ENCODE measurements at places on chromosomes 1 and 21. TPM values are rescaled to one million over a fixed set of nuclear protein-coding genes. Genes with fewer than 3 reads are reported as not detected.

DNA sequence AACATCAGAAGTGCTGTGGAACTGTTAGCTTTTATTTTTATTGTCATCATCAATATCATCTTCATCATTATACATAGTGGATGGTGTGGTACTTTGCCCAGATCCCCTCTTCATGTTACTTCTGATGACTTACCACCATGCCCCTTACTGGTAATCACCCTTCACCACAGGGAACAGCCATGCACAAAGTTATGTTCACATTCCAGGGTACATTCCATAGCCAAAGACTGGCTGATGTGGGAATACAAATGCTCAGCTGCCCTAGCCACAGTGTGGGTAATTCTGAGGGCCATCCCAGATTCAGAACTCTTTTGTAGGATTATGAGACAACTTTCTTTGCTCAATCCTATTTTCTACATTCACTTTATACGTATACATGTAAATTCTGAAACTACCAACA, 691.3 kb upstream of the CXADR start:
- DNase-seq: no peak

- no peak for DNase-seq
Measured at GRCh38 chr21:14825514-14825974, 239.3 kb downstream of the NRIP1 start.

DNA sequence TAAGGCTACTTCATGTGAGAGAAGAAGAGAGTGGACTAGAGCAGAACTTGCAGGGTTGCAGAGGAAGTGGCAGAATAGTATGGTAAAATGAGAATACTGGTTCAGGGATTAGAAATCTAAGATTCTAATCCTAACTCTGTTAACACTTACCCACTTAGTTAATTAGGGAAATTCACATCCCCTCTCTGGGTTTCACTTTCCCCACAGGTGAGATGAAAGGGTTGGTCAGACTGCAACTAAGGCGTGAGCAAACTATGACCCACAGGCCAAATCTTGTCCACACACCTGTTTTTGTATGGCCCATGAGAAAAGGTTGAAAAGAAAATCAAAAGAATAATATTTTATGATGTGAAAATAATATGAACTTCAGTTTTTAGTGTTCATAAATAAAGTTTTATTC, 117.5 kb downstream of the MACF1 start:
- no peak for DNase-seq

- DNase-seq: no peak
Measured at GRCh38 chr1:14788080-14788479, 189.6 kb downstream of the KAZN start.

GRCh38 chr1:236686815-236687160, 489 bp downstream of the ACTN2 start:
- no peak for DNase-seq

Gene RPTN
- total RNA-seq: not detected

Gene BATF3
- total RNA-seq: 1.2 TPM

Gene PDZK1
- total RNA-seq: not detected

Gene GJA8
- total RNA-seq: not detected

Gene FAM89A
- 86.2 TPM for total RNA-seq

Gene CBR3
- total RNA-seq: 5.6 TPM

Measured in glomerular endothelial cell (primary cell).